ENCODE measurements at places on chromosomes 5 and 9.
A peak's percentile ranks its signal among the peaks of the same experiment; 100 is the strongest.

GRCh38 chr9:11457825-11458790 is 845.3 kb upstream of the PTPRD start:
- DNase-seq = no peak

- no peak for DNase-seq
These were observed 5.7 kb downstream of the QSOX2 start for GRCh38 chr9:136239983-136240330.

- DNase-seq = no peak
These were observed 314.5 kb upstream of the TLE4 start for GRCh38 chr9:79257228-79257781.

DNA sequence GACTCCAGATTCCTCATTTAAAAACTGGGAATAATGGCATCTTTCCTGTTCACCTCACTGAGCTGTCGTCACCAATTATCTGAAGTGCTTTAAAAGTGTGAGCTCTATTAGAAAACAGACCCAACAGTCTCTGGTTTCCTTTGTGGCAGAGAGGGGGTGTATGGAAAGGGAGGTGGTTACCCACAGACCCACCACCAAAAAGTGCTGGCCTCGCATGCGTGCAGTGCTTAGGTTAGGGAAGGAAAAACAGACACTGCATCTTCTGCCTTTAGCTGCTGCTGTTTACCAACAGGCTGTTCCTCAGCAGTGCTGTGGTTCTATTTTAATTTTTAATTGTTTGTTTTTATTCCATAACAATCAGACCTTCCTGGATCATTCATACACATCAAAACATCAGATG is 249.6 kb downstream of the PIK3R1 start:
- DNase-seq = peak; percentile 35

- DNase-seq = no peak
These were observed 987.0 kb downstream of the NR2F1-AS1 start for GRCh38 chr5:92594031-92594430.

- DNase-seq = peak; percentile 81
These were observed 6.3 kb upstream of the MXD3 start for GRCh38 chr5:177317959-177318377.

DNA sequence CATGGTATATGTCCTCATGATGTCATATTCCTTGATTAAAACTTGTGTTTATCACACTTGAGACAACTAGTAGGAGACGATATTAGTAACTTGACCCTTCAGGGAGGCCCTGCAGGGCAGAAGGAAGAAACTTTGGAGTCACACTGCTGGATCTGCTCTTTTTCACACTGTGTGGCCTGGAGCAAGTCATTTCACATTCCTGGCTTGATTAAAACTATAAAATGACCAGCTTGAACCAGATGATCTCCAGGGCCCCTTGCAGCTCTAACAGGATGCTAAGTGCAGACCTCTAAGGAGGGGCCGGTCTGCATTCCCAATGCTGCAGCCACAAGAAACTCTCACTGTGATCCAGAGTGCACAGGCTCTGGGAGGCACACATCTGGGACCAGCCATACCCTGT is 146.4 kb upstream of the ZNF366 start:
- DNase-seq = no peak

DNA sequence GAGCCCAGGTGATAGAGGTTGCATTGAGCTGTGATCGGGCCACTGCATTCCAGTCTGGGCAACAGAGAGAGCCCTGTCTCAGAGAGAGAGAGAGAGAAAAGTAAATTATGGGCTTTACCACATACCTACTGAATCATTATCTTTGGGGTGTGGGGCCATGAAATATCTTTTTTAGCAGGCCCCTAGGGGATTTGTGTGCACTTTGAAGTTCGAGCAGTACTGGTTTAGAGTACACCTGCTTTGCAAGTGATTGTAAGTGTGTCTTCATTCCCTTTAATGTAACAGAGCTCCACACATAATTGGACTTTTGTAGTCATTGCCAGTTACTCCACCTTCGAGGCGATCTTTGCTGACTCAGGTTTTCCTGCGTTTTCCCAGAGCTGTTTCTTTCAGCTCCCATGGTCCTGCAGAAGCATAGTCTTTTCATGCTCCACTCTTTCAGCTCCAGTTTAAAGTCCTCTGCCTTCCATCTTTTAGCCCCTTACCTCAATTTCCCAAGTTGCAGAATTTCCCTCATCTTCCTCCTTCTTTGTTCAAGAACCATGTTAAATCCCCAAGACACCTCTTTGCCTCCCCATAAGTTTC is 24.0 kb upstream of the FRMPD1 start:
- DNase-seq = no peak

DNA sequence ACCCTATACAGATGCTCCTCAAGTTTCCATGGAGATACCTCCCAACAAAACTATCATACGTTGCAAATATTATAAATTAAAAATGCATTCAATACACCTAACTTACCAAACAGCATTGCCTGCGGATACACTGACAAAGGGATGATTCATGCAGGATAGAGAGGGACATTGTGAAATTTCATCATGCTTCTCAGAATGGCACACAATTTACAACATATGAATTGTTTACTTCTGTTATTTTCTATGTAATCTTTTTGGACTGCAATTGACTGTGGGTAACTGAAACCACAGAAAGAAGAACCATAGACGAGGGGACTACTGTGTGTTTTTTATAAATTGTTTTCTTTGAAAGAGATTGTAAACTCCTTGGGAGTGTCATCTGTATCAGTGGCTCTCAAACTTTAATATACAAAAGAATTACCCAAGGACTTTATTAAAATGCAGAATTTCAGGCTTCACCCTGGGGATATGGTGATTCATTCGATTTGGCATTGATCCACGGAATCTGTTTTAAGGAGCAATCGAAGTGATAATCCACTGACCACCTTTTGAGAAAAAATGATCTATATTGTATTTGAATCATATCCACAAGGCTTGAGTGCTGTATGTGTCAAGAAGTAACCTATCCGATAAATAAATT is 146.4 kb downstream of the SGCD start:
- no peak for DNase-seq

GRCh38 chr9:70586476-70586875 is 172.0 kb upstream of the KLF9 start:
- no peak for DNase-seq

GRCh38 chr5:141485321-141486055 is 658 bp downstream of the PCDHGC4 start:
- no peak for DNase-seq

DNA sequence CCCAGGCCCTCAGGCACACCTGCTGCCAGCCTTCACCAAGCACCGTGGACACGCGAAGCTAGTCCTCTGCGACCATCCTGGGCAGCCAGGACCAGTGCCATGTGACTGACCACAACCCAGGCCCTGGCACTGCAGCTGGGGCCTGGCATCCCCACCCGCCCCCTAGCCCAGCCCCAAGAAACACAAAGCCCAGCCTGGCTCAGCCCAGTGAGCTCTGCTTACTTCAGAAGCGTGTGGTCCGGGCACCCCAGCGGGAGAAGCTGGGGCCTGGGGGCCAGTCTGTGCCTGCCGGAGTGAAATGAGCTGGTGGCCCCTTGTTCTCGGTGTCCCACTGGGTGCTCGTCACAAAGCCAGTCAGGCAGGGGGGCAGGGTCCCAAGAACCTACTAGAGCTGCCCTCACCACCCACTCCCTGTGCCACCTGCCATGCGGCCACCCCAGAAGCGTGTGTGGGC is 87.9 kb downstream of the KCNT1 start:
- no peak for DNase-seq

- DNase-seq = no peak
These were observed 60.3 kb downstream of the SEC61B start for GRCh38 chr9:99282406-99282805.

- DNase-seq = no peak
These were observed 5.9 kb downstream of the FCN2 start for GRCh38 chr9:134886413-134886913.

DNA sequence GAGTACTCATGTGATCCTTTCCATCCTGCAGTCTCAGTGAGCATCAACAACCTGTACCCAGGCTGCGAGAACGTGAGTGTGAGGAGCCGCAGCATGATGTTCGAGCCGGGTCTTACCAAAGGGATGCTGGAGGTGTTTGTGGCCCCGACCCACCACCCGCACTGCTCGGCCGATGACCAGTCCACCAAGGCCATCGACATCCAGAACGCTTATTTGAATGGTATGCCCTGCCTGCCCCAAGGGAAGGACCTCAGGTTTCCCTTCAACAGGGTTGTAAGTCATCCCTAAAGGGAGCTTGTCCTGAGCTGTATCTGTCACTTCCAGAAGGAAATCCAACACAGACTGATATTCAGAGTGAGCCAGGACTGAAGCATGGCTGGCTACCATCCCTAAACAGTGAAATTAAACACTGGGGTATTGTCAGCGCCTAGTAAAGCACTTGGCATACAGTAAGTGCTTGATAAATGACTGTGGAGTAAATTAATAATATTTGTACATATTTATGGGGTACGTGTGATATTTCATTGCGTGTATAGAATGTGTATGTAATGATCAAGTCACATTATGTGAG is 39.3 kb upstream of the CTSL start:
- DNase-seq = no peak

- no peak for DNase-seq
These were observed 36.6 kb upstream of the SPTLC1 start for GRCh38 chr9:92151691-92152393.

Measured in activated CD4-positive, alpha-beta T cell treated with anti-CD3 and anti-CD28 coated beads, Interleukin-2, Interleukin-4, amounts not matched to agents 100 ng/mL and 50 ng/mL, durations not matched to agents 16 hours and 8 hours (primary cell).